Stimulated activated CD4-positive, alpha-beta T cell treated with anti-CD3 and anti-CD28 coated beads, Interleukin-1b, Interleukin-23, amount 100 ng/mL, for 48 hours (primary cell): ENCODE measurements at places on chromosomes 2 and 18.
A peak's percentile ranks its signal among the peaks of the same experiment; 100 is the strongest.

DNA sequence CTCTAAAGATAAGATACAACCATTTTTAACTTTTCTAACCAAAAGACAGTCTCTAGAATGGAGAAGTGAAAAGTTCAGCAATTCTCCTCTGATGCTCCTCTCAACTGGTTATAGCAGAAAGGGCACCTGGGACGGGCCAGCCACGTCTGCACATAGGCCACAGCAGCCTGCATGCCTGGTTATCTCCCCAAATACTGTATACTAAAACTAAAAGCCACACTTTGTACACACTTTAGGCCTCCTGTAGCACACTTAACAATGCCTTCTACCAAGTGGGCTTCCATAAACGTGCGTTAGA is 179.1 kb downstream of the ANKRD44 start:
- DNase-seq: no peak

GRCh38 chr2:67015681-67016080 is 381.5 kb upstream of the ETAA1 start:
- DNase-seq: no peak

DNA sequence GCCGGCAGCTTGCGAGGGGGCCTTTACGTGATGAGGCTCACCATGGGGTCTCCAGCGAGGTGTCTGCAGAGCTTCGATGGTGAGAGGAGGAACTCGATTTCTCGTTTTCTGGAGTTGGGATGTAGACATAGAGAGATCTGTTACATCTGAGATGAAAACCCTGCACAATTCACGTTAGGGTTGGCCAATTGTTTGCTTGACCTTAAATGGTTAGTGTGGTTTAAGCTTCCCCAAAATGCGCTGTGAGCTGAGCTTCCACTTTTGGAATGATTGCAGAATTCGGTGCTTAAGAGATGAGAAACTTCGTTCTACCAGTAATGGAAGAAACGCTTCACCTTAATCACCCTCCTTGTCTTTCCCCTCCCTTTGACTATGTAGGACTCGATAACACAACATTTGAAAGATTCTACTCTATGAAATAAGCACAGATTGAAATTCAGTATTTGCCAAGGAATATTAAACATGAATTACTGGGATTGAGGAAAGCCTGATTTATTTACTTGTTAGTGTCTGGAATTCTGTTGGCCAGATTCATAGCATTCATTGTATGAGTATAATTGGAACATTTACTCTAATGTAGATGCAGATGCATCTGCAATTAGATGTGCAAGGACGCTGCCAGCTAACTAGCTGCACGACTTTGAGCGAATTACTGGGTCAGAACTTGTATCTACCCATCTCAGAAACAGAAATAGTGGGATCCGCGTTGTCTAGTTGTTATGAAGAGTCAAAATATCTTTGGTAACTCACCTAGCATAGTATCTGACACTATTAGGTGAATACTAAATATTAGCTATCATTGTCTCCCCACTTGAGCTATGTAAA is 1.6 kb upstream of the KLF7 start:
- peak; percentile 44 for DNase-seq

DNA sequence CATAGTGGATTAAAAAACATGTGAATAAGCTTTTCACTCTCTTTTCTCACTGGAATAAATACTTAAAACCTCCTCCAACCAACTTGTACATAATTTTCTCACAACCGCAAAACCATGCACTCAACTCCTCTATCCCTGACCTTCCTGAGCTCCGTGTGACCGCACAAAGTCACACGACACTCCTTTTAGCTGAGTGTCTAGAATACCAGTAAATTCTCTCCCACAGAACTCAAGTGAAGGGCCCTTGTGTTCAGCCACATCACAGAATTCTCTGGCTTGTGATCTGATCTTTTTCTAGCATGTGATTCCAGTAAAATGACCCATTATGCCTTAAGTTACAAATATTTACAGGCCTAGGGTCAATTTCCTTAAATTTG is 91.2 kb upstream of the ARL4C start:
- no peak for DNase-seq

DNA sequence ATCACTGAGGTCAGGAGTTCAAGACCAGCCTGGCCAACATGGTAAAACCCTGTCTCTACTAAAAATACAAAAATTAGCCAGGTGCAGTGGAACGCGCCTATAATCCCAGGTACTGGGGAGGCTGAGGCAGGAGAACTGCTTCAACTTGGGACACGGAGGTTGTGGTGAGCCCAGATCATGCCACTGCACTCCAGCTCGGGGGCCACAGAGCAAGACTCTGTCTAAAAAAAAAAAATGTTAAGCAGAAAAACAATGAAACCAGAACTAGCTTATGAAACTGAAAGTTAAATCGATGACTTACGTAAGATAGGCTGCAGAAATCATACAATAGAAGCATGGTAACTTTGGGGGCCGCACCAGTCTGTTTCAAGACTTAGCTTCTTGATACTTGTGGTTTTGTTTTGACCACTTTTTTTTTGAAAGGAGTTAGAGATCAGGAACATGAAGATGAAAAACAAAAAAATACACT is 6.2 kb upstream of the GPR155 start:
- peak; percentile 62 for DNase-seq

DNA sequence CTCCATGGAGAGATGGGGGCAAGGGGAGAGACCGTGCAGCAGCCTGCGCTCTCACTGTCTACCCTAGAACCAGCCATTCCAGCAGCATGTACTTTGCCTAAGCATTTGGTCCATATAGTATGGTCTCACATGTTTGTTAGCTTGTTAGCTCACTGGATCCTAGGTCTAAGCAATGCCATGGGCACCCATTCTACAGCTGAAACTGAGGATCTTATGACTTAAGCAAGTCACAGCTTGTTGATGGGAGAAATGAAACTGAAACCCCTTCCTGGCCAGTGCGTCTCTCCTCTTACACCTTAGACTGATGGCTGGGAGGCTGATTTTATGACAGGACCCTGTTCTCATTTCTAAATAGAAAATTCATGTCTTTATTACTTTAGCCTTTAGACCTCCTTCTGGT is 90.1 kb downstream of the EPAS1 start:
- no peak for DNase-seq

DNA sequence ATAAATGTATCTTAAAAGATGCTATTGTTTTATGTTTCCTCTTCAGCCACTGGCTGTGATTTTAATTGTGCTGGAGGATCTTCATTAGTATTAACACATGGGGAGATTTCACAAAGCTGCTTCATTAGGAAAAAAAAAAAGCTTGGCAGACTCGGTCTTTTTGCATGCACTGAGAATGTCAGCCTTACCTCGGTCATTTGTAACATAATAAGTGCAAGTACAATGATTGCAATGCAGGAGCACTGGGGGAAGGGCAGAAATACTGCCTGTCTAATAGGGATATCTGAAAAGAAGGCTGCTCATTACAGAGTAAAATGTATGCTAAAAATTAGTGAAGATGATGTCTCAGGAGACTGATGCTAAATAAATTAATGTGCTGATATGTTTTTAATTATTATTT is 1.3 kb upstream of the BAZ2B start:
- no peak for DNase-seq

GRCh38 chr2:113209011-113209645 is 35.4 kb downstream of the PSD4 start:
- DNase-seq: no peak

DNA sequence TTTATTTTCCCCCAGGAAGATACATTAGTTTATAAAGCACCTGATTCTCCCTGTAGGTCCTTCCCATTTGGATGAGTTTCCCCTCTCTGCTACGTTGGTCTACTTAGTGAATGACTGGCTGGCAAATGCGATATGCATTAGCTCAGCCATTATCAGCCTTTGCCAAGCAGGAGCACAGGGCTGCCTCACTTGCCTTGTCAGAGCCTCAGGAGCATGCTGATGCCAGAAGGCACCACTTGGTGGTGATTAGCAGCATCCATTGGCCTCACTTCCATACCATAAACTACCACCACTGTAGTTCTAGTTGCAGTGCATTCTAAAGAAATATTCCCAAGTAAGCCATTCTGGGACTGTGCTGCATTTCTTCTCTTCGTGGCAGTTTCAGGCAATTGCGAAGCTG is 442.8 kb upstream of the CHST9 start:
- no peak for DNase-seq

GRCh38 chr18:50579061-50579774 is 19.3 kb downstream of the MAPK4 start:
- no peak for DNase-seq

DNA sequence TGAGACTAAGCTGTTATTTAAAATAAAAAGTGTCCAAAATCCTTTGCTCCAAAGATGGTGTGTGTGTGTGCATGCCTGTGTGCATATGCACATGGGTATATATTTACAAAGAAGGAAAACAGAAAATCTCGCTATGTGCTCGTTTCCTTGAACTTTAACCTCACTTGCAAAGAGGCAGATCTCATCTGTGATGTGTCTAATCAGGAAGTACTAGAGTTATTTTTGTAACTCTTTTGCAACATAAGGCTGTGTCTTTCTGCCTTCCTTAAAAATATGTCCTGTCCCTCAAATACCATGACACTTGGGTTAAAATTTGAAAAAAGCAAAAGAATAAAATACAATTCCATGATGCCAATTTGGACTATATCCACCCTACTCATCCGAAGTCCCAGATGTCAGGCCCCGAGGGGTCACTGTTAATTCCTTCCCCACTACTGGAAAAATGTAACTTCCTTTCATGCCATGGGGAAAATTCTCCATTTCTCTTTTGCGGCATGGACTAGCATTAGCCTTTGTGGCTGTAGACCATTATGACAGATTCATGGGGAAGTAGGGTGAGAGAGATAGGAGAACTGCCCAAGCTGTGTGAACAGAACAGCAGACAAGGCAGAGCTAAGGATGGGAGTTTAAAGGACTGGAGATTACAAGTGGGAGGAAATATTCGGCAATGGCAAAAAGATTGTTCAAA is 191.3 kb downstream of the MYO1B start:
- DNase-seq: no peak

DNA sequence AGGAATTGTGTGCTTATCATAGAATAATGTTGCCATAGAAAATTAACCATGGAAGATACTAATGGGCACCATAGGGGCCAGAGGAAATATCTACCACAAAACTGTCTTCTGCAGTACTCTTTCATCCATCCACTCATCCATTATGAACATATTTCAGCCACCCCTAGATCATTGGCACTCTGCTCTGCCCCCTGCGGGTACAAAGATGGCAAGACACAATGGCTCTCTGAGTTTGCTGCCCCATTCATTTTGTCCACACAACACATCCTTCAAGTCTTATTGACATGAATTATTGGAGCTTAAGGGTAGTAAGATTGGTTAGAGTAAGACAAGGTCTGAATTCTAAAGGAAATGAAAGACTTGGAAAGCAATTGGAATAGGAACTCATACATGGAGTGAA is 1224.7 kb upstream of the CELF4 start:
- no peak for DNase-seq

GRCh38 chr2:96806468-96807126 is 9.5 kb upstream of the CNNM3 start:
- peak; percentile 14 for DNase-seq

DNA sequence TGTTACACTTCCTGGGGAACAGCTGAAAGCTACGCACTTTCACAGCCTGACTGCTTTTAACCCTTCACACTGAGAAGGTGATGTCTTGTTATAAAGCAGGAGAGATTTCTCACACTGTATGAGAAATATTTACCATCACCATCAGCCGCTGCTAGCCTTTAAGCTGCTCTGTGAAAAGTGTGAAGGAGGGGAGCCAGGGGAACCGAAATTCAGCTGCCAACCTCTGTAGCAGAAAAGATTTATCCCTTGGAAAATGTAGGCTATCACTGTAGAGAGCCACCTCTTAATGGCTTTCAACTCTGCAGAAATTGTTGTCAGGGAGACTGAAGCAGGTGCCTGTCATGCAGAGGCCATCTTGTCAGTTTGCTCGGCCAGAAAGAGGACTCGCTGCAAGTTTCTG is 145.3 kb downstream of the SP3 start:
- no peak for DNase-seq

- no peak for DNase-seq
These were observed 51.4 kb downstream of the BCL2 start for GRCh38 chr18:63267975-63268721.

DNA sequence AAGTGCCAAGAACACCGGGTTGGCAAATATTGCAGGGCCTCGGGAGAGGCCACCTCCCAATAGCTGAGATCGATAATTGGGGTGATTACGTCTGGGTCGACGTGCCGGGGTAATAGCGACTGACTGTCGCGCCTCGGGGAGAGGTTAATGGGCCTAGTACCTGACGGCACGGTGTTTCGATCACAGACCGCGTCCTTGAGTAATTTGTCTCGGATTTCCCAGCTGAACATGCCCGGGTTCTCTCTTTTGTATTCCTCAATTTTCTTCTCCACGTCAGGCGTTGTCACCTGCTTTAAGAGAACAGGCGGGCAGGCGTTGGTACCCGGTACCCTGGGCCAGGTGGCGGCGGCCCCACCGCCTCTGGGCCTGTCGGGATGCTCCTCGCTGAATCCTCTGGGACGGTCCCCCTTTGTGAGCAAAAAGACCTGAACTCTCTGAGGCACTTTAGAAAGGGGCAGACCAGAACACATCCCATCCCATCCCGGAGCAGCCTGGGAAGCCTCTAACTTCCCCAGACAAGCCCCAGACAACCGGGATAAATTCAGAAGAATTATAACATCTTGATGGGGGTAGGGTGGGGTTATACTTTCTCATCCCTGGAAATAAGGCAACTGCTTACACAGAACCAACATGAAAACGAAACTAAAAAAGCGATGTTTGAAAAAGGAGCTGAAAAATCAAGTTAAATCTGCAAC is 3.3 kb downstream of the PAX3 start:
- no peak for DNase-seq

GRCh38 chr2:42652086-42652485 is 83.7 kb downstream of the MTA3 start:
- DNase-seq: no peak

- DNase-seq: peak; percentile 41
These were observed 145.6 kb downstream of the FAM161A start for GRCh38 chr2:61707984-61708852.

GRCh38 chr18:73199151-73199550 is 331.4 kb upstream of the NETO1 start:
- no peak for DNase-seq

GRCh38 chr2:193584522-193584938 is 1389.8 kb upstream of the TMEFF2 start:
- no peak for DNase-seq

- no peak for DNase-seq
These were observed 51.7 kb upstream of the OTX1 start for GRCh38 chr2:62998949-62999348.

DNA sequence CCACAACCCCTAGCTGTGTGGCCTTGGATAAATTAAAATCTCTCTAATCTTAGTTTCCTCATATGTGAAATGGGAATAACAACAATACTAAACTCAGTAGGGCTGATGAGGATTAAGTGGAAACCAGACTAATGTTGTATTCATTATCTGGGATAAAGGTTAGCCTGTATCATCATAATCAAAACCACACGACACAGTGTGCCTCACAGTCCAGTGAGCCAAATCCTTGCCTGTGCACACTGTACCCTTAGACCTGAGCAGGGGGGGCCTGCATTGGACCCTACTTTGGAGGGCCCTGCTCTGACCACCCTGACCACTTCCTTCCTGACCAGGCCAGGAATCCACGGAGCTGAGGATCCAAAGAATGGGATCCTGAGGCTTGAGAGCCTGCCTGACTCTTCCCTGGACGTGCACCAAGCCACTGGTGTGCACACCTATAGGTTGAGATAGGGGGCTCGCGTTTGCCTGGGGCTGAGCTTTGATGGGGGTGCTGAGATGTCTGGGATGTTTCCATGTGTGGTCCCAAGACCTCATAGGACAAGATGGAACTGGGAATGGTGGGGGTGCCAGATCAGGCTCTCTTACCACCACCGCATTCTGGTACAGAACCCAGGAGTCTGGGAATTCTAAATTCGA is 69.7 kb downstream of the TGOLN2 start:
- no peak for DNase-seq

- DNase-seq: no peak
These were observed 914 bp downstream of the STEAP3 start for GRCh38 chr2:119224391-119225104.

GRCh38 chr2:148338541-148338940 is 306.0 kb upstream of the EPC2 start:
- no peak for DNase-seq
